Glutamatergic neuron (in vitro differentiated cells): ENCODE measurements at places on chromosomes 11 and 22.

GRCh38 chr11:313787-314553, at the start of gene IFITM1:
TSS of gene IFITM1 (plus strand) at chr11:314040. CDS start at chr11:314171, 131 bp downstream.
- no peak for DNase-seq

- DNase-seq = no peak
These were observed 28.7 kb downstream of the SNU13 start for GRCh38 chr22:41659941-41660340.

DNA sequence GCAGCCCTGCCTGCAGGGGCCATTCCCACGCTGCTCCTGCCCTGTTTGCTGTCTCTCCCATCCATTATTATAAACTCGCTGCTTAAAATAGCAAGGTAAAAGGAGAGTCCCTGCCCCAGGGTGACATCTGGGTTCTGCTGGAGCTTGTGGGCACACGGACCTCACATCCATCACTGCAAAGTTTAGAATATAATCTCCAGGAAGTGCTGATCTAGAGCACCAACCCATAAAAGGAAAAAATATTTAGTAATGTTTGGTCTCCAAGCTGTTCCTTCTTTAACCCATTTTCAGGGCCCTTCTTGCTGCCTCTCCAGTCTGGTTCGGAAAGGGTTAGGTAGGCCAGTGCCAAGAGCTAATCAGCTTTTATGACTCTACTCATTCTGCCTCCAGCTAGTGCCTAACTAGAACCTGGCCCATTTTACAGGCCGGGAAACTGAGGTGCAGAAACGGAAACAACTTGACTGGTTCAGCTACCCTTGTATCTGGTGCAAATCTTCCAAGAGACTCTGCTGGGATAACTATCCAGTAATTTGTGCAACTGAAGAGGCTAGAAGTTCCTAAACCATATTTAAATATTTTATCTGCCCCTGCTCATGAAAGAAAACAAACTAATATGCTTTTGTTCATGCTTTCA, 37.5 kb downstream of the IRAG1 start:
- DNase-seq = no peak

DNA sequence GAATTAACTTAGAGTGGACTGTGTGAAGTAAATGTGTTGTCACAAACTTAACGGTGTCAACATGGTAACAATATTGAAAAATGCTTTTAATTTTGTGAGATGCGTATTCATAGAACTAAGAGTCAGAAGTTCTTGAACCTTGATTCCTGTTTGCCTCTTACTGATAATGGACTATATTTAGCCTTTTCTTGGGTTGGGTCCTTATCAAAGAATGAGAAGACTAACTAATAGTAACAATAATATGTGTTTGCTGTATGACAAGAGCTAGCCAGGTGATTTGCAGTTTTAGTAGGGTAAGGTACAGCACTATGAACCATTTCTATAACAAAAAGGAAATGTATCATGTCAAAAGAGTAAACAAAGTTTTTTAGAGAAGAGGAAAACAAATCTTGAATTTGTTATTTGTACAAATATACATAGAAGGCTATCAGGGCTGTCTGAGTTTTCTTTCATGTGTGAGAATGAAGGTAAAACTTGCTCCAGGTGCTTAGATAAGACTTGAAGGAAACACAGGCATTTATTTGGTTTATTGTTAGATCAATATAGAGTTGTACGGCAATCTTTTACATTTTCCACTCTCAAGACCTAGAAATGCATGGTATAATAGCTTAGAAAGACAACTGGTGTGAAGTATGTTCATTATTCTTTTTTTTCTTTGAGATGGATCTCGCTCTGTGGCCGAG, 74.1 kb downstream of the PACS1 start:
- no peak for DNase-seq

GRCh38 chr22:29593923-29594322, 9.5 kb upstream of the NF2 start:
- DNase-seq = no peak

DNA sequence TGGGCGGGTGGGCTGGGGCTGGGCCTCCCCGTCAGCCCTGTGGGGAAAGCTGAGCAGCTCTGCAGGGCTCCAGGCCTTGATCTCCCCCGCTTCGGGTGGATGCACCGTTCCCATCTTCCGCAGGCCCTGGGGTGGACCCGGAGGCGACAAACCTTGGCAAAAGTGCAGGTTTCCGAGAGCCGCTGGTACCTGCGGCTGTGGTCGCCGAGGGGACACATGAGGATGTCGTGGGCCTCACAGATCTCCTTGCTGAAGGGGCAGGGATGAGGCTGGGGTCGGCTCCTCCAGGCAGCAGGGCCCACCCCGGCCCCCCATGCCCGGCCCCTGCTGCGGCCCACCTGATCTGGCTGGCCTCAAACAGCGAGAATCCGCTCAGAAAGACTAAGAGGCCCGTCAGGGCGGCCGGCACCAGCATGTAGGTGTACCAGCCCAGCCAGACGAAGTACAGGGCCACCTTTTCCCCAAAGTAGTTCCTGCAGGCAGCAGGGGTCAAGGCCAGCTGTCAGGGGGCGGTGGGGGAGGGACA, 11.8 kb downstream of the ANO9 start:
- DNase-seq = no peak
